ENCODE measurements at places on chromosomes 16 and 17.
A peak's percentile ranks its signal among the peaks of the same experiment; 100 is the strongest.

- DNase-seq = peak; percentile 54
Observed at GRCh38 chr17:58643147-58643546, 48.7 kb downstream of the TEX14 start.

DNA sequence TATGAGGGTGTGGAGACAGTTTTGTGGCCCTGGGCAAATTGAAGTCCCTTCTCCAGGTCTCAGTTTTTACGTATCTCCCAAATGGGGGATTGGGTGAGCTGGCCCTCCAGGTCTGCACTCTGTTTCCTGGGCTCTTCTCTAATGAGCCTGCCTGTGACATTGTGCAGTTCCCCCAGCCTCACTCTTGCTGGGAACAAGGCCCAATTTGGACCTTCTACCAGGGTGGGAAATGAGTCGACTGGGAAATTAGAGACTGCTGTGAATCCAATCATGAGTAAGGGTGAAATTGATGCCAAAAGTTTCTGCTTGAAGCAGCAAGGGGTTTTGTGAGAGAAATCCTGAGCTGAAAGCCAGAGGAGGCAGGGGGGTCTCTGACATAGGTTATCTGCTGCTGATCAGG is 71.5 kb upstream of the KSR1 start:
- DNase-seq = no peak

DNA sequence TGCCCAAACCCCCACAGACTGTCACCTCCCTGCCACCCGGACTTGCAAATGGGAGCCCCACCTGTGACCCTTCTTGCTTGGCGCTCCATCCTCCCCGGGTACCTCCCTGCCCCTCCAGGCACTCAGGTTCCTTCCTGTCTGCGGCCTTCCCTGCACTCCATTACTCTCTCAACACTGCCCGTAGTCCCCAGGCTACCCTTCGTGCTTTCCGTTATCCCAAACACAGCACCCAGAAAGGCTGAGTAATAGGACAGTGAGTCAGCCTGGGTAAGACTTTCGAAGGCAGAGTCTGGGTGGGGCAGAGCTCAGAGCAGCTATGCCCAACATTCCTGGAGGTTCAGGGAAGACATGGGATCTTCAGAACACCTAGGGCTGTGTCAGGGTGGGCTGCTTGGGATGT is 16.6 kb upstream of the C16orf74 start:
- peak; percentile 90 for DNase-seq

DNA sequence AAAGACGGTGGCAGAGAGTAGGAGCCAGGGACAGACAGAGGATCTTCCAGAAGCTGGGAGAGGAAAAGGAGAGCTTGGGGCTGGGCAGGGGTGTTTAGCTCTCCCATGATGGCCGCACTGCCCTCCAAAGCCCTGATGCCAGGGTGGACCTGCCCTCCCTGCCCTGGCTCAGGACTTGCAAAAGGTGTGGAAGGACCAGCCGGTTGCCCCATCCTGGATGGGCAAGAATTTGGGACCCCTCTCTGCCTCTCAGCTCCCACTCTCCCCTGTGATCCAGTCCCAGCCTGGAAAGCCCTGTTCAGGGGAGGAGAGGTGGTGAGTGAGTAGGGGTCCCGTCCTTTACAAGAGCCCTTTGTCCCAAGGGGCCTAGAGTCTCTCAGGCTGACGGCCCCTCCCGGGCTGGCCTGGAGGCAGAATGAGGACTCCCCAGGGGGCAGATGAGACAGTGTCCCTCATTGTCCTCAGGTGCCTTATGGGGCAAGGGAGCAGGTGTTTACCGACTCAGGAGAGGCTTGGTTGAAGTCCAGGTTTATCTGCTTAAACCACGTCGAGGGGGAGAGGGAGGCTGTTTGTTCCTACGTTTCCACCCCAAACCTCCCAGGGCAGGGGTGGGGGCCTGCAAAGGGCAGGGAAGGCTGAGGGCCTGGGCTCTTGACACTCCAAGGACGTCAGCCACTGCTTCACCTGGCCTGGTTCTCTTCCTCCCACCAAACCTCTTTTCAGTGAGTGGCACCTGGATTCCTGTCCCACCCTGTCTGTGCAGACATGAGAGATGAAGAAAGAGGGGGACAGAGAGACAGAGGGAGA is 19.3 kb upstream of the ITGA3 start:
- peak; percentile 2 for DNase-seq

DNA sequence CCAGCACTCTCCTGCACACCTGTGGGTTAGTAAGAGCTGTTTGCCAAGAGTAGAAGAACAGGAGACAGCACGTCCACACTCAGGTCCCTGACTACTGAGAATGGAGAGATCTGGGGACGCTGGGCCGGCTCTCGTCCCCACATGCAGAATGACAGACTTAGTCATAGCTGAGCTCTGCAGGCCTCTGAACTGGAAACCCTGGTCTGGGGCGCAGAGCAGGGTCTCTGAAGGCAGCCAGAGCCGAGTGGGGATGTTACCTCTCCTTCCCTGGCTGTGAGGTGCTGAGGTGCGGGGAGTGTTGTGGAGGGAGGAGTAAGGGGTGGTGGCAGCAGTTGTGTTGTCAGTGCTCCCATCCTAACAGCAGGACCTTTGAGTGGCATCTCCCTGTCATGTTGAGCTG is 7.2 kb upstream of the JPT2 start:
- no peak for DNase-seq

DNA sequence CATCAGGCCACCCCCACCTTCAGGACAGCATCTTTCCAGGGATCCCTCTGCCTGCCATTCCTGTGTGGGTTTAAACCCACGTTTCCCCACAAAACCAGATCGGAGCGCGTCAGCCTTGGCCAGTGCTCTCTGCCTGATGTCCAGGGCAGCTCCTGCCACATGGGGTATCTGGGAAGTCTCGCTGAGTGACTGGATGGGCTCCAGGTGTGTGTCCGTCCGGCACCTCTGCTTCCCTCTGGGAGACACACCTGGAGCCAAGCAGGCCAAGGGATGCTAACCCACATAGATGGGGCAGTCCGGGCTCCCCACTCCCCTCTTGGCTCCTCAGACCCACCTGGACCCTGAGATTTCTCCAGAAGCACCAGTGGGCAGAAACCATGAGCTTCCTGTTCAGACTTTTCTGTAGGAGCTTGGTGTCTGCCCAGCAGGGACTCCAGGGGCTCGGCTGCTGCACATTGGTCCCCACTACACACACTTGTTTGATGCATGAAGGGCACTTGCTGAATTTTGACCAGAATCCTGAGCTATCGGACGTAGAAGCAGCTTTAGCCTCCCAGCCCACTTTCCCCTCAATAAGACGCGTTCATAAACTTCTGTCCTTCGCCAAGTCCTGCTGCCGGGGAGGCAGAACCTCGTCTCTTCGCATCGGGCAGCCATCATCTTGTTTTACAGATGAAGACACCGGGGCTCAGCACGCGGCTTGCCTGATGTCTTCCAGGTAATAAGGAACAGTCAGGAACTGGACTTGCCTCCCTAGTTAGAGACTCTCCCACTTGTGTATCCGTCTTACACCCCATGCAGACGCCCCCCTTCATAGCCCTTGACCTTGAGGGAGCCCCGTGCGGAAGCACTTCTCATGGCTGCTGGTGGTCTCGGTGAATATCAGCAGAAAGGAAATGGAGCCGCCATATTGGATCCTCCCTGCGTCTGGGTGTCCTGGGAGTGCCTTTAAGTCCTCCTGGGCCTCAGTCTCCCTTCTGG is 91.6 kb upstream of the ZNF469 start:
- no peak for DNase-seq

DNA sequence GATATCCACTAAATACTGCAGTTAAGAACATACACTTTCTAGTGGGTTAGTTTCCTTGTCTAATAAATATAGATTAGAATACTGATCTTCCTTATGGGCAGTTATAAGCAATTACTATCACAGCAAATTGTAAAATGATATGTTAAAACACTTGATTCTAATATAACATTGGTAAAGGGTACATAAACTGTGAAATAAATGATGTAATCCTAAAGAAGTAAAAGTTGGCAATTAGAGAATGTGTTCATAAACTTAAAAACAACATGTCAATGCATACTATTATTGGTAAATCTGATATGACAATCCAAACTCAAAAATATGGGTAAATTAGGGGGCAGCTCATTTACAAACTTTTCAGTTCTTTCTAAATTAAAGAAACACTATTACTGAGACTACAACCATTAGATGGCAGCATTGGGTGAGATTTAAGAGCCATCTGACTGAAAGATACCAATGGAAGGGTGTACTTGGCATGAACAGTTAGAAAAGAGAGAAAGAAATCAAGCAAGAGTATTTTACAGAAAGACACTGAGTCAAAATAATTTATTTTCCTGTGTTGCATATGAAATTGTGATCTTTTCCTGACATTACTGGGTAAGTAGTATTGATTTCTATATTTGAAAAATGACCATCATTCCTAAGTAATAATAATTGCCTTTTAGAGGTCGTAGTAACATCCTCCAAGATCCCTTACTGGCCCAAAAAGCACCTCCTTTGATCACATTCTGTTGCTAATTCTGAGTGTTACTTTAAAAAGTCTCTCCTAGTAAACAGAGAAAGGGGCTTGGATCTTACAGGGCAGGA is 119.6 kb downstream of the SPAG9 start:
- peak; percentile 40 for DNase-seq

GRCh38 chr16:47562366-47562765 is 101.2 kb downstream of the PHKB start:
- DNase-seq = no peak

DNA sequence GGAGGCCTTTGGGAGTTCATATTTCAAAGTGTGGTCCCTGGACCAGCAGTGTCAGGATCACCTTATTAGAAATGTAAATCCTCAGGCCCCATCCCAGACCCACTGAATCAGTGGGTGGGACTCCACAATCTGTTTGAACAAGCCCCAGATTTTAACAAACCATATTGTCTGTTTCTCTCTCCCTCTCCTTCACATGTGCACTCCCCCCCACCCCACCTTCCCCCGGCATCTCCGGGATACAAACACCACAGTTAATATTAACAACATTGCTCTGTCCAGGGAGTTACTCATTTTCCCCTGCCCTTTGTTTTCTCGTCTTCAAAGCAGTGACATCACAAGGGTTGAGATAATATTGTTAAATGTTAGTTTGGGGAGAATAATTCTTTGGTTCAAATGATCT is 127.3 kb downstream of the KATNIP start:
- no peak for DNase-seq

DNA sequence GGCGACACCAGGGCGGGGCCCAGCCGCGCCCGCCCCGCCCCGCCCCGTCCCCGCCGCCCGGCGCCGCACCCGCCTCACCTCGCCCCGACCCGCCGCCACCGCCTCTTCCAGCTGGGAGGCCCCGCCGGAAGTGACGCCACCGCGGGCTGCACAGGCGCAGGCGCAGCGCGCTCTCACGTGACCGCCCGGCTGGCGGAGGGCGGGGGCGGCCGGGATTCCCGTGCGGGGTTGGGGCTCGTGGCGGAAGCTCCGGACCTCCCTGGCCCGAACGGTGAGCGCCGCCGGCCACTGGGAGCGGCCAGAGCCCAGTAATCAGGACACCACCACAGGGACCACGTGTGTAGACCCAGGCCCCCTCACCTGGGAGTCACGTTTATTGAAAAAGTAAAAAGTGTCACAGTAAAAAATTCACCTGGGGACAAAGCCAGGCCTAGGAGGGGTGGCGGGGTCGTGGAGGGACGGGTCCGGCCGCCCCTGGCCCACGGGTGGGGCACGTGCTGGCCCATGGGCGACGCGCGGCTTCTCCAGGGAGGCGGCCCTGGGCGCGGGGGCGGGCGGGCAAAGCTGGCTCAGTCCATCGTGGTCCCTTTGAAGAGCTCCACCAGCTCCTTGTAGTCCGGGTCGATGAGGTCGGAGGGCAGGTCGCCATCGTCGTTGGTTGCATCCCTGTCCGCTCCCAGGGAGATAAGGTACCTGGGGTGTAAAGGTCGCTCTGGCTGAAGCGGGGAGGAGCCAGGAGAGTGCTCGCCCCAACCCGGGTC is at the start of gene MCRIP1:
MCRIP1 (minus strand) TSS at position 132 of the 761 bp plus-strand sequence. CDS start 8,785 bp downstream, outside the sequence.
- peak; percentile 99 for DNase-seq

DNA sequence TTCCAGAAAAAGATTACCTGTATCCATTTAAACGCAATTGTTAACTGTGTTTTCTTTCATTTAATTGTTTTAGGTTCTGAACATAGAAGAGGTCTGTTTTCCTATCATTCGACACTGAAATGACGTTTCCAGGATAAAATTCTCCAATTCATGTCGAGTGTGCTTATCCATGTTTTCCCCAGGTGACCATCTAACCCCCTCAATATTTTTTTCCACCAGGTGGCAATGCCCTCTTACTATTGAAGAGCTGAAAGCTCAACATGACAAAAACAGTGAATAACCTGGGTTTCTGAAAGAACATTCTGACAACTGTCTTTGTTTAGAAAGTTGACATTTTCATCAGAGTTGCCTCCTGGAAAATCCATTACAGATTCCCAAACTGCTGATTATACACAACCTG is 948.7 kb downstream of the KCNJ2 start:
- no peak for DNase-seq

DNA sequence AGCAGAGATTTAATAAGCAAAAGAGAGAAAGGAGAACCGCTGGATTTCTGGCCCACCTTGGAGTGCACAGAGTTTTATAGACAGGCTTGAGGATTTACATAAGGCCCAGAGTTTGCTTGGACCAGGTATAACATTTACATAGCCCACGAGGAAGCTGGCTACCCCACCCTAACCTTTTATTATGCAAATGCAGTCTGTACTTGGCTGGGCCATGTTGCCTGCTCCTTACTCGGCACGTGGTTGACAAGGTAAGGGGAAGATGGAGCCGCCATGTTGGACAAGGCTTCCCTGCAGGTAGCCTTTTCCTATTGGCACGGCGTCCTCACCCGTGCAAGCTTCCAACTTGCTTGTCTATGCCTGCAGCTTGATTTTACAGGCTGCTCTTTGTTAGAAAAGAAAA is 35.2 kb upstream of the HS3ST3A1 start:
- DNase-seq = no peak

DNA sequence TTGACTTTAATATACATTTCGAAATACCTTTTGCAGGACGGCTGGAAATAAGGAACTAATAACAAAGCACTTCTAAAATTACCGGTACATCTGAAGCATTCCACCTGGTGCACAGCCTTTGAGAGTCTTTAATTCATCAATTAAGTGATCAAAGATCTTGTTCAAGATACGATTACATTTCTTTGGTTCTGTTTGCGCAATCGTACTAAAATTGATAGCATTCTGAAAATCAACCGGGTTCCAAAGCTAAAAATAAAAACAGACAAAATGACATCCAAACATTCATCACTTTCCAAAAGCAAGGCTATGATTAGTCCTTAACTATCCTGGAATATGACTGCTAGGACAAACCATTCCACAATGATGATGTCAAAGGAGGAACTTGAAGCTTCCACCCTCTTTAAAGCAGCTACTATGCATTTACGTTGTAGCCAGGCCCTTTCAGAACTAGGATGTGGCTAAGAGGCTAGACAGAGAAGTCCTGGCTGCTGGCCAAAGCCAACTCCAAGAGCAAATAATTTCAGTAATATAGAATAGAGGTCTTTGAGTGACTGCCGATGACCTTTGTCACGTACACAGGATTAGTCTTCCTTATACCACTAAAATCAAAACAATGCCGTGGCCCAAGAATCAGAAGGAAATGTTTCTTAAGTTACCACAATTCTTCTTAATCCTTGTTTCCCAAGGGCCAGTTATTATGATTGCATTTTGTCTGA is 299.8 kb upstream of the PSMD7 start:
- DNase-seq = no peak

DNA sequence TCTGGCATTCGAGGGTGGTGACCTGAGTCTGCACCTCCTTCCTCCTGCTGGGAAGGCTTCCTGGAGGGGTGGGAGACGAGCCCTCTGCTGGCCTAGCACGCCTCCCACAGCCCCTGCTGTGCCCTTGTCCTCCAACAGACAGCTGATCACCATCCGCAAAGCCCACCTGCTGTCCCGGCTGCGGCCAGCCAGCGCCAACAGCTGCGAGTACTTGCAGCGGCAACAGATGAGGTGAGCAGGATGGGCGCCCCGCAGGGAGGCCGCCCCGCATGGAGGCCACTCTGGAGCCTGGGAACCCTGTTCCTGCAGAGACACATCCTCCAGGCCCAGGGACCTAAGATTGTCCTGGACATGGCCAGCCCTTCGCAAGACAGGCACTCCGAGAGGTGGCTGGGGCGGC is 21.6 kb downstream of the UBALD1 start:
- DNase-seq = no peak

Data from AG08396 (cell line).